ENCODE measurements at places on chromosomes 12 and 14. TPM values are rescaled to one million over a fixed set of nuclear protein-coding genes. Genes with fewer than 3 reads are reported as not detected.

DNA sequence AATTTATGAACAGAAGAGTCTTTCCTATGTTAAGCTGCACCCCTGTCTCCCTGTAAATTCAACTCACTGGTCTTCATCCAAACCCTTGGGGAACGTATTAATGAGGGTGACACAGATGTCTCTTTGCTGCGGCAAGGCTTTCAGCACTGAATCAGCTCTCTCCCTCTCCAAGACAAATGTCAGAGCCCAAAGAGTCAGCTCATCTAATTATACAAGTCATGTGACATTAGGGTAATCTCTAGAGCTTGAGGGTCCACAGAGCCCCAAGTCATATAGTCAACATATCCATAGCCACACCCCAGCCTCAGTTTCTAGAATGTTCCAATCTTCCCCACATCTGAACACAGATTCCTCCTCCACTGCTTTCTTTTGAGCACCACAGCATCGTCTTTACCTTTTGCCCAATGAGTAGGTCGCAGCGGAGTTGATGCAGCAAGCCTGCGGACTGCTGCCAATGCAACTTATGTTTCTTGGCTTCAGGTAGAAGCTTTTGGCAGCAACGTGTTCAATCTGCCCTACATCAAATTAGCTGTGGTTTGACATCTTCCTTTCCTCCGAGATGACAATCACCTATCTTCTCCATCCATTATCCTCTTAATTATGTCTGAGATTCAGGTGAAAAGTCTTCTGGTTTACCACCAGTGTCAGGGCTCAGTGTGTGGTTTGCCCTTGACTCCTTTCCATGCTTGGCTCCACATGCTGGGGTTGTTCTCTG lies 5.3 kb downstream of the BATF start:
- DNase-seq = no peak

DNA sequence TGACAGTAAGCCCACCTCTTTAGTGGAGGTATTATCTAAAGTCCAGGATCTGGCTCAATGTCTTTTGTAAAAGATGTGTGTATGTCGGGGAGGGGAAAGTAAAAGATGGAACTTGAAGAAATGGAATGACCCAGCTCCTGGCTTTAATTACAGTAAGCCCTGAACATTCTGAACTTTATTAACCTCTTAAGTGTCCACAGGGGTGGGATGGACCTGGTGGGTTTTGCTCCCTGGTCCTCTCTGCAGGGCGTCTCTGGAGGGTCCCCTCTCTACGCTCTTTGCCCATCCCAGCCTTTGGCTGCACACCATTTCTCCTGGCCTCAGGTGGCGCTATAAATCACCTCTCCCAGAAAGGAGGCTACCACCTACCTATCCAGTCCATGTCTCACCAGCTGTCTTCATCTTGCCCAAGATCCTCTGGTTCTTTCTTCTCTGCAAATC lies 3.7 kb upstream of the CISTR start:
- no peak for DNase-seq

- no peak for DNase-seq
Measured at GRCh38 chr12:98224584-98225221, 290.7 kb upstream of the TMPO start.

DNA sequence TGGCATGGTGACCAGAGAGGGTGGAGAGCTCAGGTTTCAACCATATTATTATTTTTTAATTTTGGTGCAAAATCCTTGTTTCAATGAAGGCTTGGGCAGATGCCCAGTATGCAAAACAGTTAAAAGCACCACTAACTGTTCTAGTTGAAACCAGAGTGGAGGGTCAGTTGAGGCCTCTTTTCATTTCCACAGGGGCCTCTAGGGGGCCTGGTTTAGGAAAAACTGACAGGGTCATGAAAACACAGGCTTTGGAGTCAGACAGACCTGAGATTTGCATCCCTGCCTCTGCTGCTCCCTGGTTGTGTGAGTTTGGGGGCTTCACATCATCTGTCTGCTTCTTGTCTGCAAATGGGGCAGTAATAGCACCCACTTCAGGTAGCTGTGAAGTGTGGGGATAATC lies 3.3 kb upstream of the RPH3A start:
- DNase-seq = no peak

Gene MSI1
- total RNA-seq = not detected

Gene MYF6
- not detected for total RNA-seq

Gene PITPNM2
- 3.1 TPM for total RNA-seq
